ENCODE measurements at places on chromosomes 5 and 9. TPM values are rescaled to one million over a fixed set of nuclear protein-coding genes. Genes with fewer than 3 reads are reported as not detected.

The TMC1 gene
- not detected for total RNA-seq

The GLDC gene
- 0.83 TPM for total RNA-seq

- no peak for DNase-seq
Observed at GRCh38 chr9:36980148-36980974, 53.7 kb downstream of the PAX5 start.

- DNase-seq: no peak
Observed at GRCh38 chr5:39515881-39516280, 91.1 kb upstream of the DAB2 start.

DNA sequence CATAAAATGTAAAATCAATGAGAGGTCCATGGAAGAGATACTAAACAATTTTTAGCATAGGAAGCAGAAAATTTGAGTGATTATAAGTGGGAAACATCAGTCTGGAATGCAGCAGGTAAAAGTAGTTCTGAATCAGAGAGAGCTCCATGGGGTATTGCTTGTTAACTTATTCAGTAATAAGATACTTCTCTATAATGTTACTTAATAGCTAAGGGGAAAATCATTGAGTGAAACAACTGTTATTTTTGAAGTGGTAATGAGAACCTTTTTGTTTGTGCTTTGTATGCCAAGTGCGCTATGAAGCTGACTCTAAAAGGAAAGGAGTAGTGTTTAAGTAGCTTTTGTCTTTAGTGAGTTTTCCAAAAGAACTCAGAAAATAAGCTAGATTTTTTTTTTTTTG, 95.2 kb downstream of the ERBIN start:
- DNase-seq: no peak
